CD4-positive, alpha-beta T cell treated with Interleukin-15 for 4 hours (primary cell): ENCODE measurements at places on chromosomes 4 and X.

DNA sequence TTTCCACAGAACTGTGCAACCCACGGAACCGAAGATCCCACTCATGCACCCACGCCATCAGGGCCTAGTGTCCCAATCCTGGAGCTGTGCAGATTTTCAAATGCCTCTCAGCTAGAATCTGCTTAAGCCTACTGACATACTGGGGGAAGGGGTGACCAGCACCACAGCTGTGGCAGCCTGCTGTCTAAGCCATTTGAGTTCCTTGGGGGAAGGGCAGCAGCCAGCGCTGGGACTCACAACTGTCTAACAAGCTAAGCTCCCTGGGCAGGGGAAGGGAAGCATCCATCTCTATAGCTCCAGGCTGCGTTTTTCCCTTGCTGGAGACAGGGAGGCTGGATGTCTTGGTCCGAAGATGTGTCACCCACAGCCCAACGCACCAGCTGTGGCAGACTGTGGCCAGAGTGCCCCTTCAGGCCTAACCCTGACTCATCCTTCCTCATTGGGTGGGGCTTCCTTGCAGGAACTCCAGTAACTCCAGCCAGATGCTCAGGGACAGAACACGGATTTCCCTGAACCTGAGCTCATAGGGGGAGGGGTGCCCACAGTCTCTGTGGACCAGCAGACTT is 194.8 kb downstream of the CHRDL1 start:
- DNase-seq, result no peak

- no peak for DNase-seq
Measured at GRCh38 chr4:139241086-139241783, 38.8 kb downstream of the MGARP start.

DNA sequence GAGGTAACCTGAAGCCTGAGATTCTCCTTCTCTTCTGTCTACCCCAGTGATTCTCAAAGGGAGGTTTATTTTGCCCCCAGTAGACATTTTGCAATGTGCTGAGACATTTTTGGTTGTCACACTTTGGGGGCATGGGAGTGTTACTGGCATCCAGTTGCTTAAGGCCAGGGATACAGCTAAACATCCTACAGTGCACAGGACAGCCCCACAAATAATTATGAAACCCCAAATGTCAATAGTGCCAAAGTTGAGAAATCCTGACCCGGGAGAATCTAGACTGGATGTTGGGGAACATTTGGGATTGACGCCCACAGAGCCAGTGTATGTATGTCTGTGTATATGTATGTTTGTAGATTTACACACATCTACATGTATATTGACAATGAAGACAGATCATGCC is 13.2 kb downstream of the MID1 start:
- DNase-seq, result no peak

DNA sequence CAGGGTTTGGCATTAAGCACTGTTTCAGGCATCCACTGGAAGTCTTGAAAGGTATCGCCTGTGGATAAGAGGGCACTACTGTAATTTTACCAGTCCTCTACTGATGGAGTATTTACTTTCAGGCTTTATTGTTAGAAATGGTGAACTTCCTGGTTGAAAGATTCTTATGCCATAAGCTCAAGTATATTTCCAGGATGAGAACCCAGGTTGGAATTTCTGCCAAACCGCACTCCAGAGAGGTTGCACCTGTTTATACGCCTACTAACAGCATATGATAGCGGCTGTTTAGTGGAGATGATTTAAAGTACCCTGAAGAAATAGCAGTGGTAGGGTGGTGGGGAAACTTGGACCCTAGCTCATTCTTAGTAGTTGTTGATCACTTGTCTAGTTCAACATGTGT is 9.9 kb downstream of the FNIP2 start:
- no peak for DNase-seq

DNA sequence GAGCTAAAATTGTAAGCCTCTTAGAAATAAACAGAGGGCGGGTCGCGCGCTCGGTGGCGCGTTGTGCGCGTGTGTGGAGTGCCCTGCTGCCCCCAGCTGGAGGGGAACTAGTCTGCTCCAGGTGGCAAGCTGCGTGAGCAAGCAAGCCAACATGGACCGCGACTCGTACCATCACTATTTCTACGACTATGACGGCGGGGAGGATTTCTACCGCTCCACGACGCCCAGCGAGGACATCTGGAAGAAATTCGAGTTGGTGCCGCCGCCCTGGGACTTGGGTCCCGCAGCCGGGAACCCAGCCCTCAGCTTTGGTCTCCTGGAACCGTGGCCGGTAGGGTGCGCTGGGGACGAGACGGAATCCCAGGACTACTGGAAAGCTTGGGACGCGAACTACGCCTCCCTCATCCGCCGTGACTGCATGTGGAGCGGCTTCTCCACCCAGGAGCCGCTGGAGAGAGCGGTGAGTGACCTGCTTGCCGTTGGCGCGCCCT is 66.1 kb downstream of the DNAAF6 start:
- no peak for DNase-seq

GRCh38 chr4:167234316-167234881 is at the start of gene SPOCK3:
Gene SPOCK3, minus strand, starts transcription at chr4:167234494.
- DNase-seq, result no peak

- no peak for DNase-seq
Measured at GRCh38 chr4:159606835-159607234, 504.0 kb downstream of the RAPGEF2 start.

DNA sequence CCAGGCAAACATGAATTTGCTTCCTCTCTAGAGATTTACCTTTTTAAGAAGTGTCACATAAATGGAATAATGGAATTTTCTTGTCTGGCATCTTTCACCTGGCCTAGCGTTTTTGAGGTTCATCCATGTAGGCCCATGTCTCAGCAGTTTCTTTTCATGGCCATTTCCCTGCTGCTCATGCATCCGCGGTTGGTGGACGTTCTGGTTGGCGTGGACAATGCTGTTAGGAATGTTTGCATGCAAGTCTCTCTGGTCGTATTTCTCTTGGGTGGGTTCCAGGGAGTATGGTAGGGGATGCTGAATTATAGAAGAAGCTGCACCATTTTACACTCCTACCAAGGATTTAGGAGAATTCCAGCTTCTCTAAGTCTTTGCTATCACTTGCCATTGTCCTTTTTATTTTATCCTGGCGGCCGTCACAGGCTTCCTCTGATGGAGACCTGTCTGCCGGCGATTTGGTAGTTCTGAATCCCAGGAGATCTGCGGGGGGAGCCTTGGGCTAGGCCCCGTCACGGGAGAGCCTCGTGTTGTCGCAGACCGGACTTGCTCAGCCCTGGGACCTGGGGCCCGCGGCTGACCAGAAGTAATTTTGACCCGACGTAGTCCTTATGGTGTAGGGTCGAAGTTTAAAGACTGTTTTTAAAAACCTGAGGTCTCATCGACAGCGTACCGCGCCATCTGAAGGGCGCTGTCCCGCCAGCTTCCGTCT is 56.9 kb upstream of the TADA2B start:
- no peak for DNase-seq

GRCh38 chrX:3529466-3530010 is 183.1 kb upstream of the MXRA5 start:
- DNase-seq, result no peak

GRCh38 chrX:150940844-150941495 is 42.2 kb upstream of the HMGB3 start:
- DNase-seq, result no peak

GRCh38 chr4:8727546-8728510 is 135.3 kb downstream of the CPZ start:
- no peak for DNase-seq

- DNase-seq, result no peak
Measured at GRCh38 chr4:156983366-156983765, 11.8 kb upstream of the PDGFC start.

DNA sequence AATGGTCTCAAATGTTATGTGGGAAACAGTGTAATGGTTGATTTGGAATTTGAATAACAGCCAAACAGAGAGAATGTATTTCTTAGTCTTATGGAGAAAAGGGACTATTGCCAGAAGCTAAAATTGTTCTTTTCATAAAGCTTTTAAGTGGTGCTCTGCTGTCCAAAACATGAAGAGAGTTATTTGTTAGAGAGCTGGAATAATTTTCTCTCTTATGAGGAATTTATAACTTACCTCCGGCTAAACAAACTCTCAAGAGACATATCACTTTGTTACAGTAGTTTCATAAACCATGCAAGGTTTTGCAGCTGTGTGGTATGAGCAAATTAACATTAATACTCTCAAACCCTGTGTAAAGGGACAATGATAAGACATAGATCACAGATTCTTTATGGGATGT is 28.6 kb downstream of the SULT1B1 start:
- DNase-seq, result no peak

DNA sequence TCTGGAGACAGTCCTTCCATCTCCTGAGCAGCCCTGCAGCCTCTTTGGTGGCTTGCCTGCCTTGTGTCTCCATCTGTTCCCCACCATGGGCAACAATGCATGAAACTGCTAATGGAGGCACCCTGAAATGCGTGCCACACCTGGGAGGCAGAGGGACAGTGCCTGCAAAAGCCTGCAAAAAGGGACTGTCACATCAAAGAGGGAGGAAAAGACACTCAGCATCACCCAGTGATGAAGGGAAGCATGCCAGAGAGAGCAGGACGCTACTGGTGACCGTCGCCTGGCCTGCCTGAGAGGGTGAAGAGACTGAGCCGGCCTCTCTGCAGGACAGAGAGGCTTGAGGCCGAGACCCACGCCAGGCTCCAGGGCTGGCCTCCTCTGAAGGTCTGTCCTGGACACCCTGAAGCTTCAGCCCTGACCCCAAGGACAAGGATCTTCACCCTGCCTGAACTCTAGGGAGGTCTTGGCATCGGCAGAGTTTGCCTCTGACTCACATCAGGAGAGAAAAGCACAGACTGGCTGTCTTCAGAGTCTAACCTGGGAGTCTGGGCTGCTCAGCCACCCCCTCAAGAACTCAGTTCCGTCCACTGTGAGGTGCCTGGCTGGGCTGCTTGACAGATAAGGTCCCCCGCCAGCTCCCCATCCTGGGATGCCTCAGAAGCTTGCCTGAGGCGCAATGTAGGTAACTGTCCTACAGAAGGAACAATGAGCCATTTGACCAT is 8.1 kb downstream of the ACSL1 start:
- no peak for DNase-seq

- no peak for DNase-seq
Measured at GRCh38 chr4:89615051-89615450, 221.9 kb downstream of the SNCA start.

DNA sequence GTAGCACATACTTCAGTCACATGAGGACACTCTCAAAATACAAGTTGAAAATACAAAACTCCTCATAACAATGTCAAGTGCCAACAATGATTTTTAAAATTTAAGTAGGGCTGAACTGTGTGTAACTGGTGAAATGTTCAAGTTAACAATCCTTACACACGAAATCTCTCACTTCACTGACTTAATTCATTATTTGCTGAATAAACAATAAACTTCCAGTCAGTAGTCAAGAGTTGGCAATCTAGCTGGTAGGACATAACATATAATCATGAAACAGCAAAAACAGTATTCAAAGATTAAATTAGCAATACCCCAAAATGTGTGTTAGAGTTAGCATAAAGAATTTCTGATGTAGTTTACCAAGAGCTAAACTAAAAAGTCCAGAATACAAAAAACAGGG is 1.9 kb upstream of the RAB33B start:
- DNase-seq, result no peak
